ENCODE measurements at places on chromosomes 2 and 18. TPM values are rescaled to one million over a fixed set of nuclear protein-coding genes. Genes with fewer than 3 reads are reported as not detected.

GALNT5 gene
- 3.4 TPM for total RNA-seq

KCNE4 gene
- total RNA-seq = 9.6 TPM

GRCh38 chr18:49934457-49934856 lies 121.1 kb upstream of the ACAA2 start:
- no peak for DNase-seq

CHRNA1 gene
- not detected for total RNA-seq
